Stimulated activated CD4-positive, alpha-beta T cell treated with anti-CD3 and anti-CD28 coated beads, Interleukin-15, amount 100 ng/mL, for 1 hour (primary cell): ENCODE measurements at places on chromosomes 1 and 21.

- DNase-seq, result no peak
These were observed 11.4 kb upstream of the PRMT2 start for GRCh38 chr21:46624050-46624449.

DNA sequence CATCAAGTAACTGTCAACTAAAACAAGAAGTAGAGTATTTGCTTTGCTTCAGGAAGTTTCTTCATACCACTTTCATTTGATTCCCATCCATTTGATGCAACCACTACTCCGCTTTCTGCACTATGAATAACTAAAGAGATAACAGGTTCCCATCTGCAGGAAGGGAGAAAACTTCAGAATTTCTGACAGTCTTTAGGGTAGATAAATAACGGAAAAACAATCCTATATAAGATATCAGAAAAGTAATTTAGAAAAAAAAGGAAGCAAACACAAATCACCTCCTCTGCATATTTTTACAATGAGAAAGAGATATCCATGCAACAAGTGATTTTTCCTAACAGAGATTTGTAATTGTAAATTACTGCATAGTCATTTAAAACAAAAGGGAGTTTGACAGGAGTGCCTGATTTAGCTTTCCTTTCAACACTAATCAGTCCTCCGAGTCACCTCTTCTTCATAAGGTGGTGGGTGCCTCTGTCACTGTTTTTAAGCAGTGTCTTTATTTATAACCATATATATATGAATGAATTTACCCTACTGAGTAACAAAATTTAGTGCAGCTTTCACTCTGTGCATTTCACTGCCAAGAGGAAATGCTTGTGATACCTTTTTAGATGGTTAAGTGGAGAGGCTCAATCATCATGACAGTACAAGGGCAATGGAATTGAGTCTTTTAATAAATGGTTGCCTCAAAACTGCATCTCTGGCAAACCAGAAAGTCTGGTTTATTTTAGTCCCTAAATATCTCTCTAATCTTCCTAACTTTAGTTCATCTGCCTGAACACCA lies 1920.4 kb downstream of the MRPL39 start:
- DNase-seq, result no peak

GRCh38 chr21:16071092-16071491 lies 341.3 kb downstream of the USP25 start:
- DNase-seq, result no peak

DNA sequence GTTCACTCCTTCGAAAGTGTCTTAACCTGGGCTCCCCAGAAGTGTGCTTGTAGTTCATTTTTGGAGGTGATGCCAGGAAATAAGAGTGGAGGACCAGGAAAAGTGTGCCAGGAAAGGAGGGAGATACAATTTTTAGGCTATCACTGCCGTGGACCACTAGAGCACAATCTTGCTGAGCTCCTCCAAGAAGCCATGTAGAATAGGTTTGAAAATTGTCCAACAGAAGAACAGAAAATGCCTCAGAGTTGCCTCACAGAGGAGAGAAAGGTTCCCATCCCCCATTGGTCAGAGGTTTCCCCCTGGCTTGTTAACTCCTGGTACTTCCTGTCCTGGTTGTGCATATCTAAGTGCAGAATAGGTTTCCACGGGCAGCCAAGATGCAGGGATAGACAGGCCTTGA lies 41.6 kb downstream of the CATSPERE start:
- no peak for DNase-seq

GRCh38 chr1:52636721-52637695 lies 4.0 kb downstream of the SHISAL2A start:
- DNase-seq, result peak; percentile 50

DNA sequence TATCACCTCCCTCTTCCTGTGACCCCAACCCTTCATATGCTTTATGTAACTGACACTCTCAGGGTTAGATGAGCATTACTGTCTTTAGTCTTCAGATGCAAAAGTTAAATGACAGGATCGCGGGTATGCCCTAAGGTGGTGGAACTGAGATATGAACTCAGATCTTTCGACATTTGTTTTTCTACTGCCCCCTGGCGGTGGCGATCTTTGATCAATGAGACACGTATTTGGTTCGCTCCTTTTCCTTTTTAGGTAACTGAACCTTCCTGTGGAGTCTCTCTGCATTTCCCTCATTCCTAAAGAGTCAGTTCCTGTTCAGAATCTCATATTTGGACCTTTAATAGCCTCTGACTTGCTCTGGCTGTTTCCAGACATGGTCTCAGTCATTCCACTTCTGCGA lies 47.8 kb upstream of the ZP4 start:
- no peak for DNase-seq

- DNase-seq, result no peak
These were observed 741.0 kb upstream of the NCAM2 start for GRCh38 chr21:20257052-20257740.
